ENCODE measurements at places on chromosomes 12 and 14. TPM values are rescaled to one million over a fixed set of nuclear protein-coding genes. Genes with fewer than 3 reads are reported as not detected.

PIWIL1 gene
- not detected for total RNA-seq

GRCh38 chr12:124663771-124664366 lies 96.5 kb upstream of the NCOR2 start:
- no peak for DNase-seq

- DNase-seq = no peak
Measured at GRCh38 chr12:115303723-115304309, 619.8 kb upstream of the TBX3 start.

GRCh38 chr14:24794644-24795305 lies 160.8 kb upstream of the GZMB start:
- no peak for DNase-seq
